NAMALWA (cell line): ENCODE measurements at places on chromosomes 12 and 14.

DNA sequence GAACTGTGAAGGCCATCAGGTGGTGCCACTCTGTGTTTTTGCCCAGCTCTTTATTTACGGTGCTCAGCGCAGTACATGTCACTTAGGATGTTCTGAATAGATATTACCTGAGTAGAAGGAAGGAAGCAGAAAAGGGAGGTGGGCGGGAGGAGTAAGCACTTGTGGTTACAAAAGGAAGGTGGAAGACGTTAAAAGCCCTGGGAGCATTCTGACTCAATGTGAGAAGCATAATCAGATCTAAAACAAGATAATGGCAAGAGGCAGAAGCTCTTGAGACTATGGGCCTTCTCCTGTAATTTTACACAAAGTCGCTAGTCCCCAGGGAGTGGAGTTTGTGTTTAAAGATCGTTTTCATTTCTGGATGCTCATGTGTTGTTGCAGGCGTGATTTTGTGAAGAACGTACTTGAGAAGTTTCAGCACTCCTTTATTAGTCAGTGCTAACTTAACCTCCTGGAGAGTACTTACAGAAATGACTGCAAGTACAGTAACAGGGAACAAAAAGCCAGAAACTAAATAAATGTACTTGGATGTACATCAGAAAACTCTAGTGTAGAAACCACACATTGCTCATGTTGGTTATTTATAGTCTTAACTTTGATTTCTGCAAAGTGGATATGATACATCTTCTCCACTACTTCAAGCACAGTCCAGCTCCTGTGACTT, 1523.5 kb downstream of the AACS start:
- DNase-seq, result no peak

DNA sequence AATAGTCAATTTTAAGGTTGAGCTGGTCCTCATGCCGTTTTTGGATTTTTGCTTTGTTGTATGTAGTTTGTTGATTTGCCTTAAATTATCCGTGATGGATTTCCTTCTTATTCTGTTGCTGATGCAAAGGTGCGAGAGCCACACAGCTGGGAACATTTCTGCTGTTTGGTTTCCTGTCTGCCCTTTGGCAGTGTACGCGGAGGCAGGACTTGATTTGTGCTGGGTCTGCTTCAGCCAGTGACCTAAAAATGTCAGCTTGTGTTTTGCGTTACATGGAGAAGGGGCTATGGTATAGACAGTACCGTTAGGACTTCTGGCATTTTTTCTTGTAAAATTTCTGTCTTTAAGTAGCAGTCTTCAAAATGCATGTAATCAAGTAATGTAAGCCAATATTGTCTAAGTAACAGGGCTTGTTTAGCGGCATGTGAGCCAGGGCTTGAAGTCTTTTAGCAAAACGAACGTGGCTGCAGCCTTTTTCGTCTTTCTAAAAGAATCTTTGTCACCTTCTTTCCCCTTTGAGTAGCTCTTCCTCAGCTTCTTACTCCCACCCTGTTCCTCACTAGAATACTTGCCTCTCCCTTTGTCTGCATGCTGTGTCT, 18.2 kb upstream of the RD3L start:
- DNase-seq, result no peak

- DNase-seq, result no peak
These were observed 206.5 kb upstream of the EEA1 start for GRCh38 chr12:93135286-93136239.

- DNase-seq, result no peak
These were observed 26.8 kb downstream of the PCNX1 start for GRCh38 chr14:70934084-70934483.
